Sigmoid colon (tissue), 7 donors: ENCODE measurements at places on chromosomes 4 and X.
A peak's percentile ranks its signal among the peaks of the same experiment; 100 is the strongest.

DNA sequence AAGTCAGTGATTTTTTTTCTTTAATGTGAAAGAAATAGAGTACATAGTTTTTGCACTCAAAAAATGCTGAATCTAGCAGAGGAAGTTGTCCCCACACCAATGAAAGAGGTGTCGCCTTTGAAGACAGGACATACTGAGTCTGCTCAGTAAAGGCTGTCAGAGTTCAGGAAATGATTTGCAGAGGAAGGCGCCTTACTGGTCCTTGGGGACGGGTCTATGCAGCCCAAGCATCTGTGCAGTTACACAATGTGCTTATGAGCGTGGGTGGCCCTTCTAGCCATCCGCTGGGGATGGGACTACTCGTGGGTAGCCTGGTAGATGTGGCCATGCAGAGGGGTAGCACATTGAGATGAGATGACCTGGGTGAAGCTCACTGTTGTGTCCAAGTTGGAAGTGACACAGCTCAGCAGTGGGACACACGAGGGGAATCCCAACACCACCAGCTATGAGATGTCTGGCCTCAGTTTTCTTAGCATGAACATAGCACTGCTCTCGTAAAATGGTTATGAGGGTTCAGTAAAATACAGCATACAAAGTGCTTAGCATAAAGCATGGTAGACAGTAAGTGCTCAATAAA, 116.5 kb upstream of the RBPJ start:
- DNase-seq, result no peak

DNA sequence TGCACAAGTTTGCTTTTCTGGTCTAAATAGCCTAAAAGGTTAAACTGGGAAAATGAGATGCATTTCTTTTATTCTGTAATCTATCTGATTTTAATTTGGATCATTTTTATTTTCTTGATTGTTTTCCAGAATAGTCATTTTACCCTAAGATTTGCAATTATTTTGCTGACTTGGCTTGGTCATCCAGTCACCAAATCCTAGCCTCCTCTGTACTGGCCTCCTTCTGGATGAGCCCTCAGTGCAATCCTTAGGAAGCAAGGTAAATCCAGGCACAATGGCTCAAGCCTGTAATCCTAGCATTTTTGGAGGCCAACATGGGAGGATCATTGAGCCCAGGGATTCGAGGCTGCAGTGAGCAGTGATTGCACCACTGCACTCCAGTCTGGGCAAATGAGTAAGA, 9.2 kb downstream of the EREG start:
- no peak for DNase-seq

DNA sequence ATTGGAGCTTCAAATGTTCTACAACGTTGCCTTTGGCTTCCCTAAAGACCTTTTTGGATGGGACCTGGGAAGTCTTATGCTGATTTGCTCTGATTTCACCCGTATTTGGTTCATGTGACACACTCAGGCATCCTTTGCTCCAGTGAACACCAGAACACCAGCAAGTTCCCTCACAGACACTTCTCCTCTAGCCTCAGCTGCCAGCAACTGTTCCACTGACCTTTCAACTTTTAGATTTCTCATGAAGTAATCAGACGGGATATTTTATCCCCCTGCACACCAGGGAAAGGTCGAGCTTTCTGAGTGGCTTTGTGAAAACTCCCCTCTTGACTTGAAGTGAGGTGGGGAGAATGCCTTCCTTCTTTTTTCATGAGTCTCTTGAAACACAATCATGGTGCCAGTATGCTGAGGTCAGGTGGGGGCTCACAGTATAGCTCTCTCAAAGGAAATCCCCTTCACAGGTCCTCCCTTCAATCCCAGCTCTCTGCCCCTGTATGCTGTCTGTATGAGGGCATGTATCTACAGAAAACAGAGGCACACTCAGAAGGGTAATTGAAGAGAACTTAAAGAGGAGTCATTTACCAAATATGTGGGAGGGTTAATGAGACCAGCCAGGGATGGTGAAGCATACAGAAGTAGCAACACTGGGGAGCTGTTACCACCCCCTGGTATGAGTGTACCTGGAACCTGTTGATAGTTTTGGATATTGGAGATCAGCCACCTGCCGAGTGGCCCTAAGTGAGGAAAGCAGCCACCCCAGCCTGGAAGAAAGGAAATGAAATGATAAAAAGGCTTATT, 62.7 kb downstream of the FGFBP1 start:
- DNase-seq, result no peak

DNA sequence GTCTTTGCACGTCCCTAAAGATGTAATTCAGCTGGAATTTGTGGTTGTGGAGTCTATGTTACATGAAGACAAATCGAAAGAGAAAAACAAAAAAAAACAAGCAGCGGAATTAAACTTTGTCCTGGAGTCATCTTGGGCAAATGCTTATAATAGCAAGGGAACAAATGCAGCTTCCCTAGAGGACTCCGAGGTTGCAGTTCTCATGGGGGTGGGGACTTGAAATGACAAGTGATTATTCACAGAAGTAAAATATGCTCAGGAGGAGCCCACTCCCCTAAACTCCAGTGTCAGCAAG, 362.4 kb downstream of the ARHGAP24 start:
- no peak for DNase-seq

DNA sequence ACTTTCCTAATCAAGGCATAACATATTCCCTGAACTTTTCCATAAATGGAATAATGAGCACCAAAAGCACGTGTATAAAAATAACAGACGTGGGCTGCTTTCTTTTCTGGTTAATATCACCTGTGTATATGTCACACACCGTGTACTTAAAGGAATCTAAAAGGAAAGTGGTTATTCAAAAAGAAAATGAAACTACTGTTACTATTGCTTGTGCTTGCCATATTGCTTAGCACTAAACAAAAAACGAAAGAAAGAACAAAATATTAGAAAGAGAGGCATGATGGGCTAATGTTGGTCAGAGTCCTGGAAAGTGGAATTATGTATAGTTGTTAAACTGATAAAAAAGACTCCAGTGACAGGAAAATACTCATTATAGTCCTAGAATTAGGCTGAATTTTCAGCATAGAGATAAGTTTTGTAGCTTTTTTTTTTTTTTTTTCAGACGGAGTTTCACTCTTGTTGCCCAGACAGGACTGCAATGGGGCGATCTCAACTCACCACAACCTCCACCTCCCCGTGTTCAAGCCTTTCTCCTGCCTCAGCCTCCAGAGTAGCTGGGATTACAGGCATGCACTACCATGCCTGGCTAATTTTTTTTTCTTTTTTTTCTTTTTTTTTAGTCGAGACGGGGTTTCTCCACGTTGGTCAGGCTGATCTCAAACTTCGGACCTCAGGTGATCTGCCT, 123.2 kb downstream of the PABPC4L start:
- DNase-seq, result no peak

- no peak for DNase-seq
These were observed 37.1 kb downstream of the LGI2 start for GRCh38 chr4:24993551-24994080.

DNA sequence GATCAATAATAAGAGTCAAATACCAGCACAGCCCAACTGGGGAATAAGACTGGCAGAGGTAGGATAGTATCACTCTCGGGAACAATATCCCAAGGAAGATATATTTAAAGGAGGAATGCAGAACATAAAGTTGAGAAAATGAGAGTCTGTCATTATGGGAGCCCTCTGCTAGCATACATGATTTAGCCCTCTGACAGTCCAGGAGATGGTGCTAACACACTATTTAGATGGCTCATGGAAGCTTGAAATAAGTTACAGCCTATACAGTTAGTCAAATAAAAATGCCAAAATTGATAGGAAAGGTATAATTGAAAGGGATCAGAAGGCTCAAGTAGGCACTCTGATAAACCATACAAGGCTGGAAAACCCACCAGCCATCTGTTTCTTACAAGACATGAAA, 201.0 kb upstream of the NEIL3 start:
- DNase-seq, result no peak

DNA sequence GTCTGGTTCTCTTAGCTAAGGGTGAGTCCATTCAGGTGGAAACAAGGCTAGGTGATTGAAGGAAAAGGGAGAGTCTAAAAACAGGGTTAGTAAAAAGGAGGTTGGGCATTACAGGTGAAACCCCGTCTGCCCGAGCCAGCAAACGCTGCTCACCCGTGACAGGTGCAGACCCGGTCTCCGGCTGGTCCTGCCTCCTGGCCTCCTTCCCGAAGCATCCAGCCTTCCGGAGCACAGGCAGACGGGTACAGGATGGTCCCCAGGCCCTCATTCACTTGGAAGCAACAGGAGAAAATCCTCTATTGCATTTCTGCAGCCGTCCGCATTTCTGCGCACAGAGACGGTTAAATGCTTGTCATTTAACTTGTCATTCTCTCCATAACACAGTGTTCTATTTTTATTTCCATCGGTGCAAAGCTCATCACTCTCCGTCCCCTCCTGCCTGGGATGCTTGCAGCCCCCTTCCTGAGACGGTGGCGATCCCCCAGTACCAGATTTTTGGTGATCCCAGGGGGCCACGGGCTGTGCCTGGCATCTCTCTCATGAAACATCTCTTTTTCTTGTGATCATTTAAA, 90.8 kb upstream of the PPP2R3B start:
- peak; percentile 38 for DNase-seq

DNA sequence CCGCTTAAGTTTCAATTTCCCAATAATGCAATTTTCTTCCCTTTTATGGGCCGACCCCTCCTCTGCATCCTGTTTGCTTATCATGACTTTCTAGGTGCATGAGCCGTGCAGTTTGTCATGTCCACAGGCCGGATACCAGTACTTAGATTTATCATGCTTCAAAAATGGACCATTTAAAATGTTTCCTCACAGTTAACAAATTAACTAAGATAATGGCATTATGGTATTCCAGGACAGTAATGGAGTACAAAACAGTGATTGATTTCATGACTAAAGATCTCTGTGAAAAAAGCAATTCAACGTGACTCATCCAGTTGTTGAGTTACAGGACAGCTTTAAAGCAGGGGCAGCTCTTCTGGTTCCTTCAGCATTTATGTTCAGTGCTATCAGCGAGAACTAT, 23.0 kb downstream of the SNX25 start:
- DNase-seq, result no peak

GRCh38 chr4:105306158-105306781, 159.6 kb downstream of the TET2 start:
- DNase-seq, result no peak

GRCh38 chr4:126843492-126844067, 789.2 kb upstream of the INTU start:
- DNase-seq, result no peak
